ENCODE measurements at places on chromosomes 5 and 9. TPM values are rescaled to one million over a fixed set of nuclear protein-coding genes. Genes with fewer than 3 reads are reported as not detected.

DNA sequence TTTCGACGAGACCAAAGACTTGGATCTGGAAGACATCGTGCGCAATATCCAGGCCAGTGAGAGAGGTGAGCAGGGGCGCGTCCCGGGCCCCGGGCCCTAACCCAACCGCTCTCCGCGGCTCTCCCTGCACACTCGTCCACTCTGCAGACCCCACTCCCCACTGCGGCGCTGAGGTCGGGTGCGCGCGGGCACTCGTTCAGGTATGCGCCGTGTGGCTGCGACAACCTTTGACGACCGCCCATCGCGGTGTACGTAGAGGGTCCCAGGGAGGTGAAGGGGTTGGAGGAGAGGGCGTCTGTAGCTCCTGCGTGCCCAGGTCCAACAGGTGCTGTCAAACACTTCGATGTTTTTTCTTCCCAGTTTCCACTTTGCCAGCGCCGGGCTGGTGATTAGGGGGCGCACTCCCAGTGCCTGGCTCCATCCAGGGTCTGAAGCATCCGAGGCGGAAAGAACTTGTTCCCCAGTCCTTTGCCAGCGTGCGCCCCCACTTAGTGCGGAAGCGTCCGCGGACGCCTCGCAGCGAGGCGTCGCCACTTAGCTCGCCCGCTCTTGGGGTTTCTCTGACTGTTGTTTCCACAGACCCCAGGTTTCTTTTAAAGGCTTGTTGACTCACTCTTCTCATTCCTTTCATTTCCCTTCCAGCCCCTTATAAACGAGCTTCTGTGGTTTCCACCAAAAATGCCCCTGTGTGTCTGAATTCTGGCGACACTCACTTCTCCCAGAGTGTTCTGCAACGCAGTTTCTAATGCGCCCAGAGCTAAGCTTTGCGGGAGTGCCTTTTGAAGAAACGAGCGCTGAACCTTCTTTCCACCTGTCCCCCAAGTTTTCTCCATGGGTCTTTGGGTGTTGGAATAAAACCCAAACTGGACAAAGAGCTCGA is 1.6 kb downstream of the NPR3 start:
- DNase-seq = no peak

Gene C5orf34
- total RNA-seq = 1.7 TPM

DNA sequence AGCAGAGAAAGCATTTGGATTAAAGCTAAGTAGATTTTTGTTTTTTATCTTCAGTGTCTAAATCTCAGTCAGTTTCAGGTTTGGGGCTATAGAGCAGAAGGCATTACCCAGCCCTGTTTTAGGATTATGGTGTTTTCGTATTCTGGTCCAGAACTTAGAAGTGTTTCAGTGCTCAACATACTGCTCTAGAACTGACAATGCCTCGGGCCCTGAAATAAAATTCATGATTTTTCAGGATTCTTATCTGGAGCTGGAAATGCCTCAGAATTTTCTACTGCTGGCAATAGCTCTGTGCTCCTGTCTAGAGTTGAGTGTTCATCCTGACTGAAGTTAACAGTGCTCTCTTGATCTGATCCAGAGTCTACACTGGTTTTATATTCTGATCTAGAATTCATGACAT is 163.9 kb downstream of the PAPPA start:
- DNase-seq = no peak

DNA sequence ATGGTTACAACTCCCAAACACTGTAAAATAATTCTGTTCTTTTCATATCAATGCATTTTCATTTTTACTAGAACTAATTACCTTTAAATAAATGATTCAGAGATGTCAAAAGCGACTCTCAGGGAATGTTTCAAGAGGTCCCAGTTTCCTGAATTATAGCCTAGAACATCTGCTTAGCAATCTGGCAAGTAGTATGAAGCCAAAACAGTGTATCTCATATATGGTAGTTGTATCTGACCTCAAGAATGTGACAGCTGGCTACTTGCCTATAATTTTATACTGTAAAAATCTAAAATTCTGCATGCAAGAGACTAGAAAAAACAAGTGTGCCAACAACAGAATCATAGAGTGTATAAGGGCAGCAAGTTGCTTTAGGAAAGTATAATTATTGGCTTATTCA is 187.7 kb upstream of the POU5F2 start:
- no peak for DNase-seq

- DNase-seq = peak; percentile 40
These were observed 47.1 kb upstream of the SH3GL2 start for GRCh38 chr9:17531642-17532254.

Gene CARD9
- total RNA-seq = 1.5 TPM

GRCh38 chr5:81638471-81638870 is 112.4 kb downstream of the SSBP2 start:
- DNase-seq = no peak

DNA sequence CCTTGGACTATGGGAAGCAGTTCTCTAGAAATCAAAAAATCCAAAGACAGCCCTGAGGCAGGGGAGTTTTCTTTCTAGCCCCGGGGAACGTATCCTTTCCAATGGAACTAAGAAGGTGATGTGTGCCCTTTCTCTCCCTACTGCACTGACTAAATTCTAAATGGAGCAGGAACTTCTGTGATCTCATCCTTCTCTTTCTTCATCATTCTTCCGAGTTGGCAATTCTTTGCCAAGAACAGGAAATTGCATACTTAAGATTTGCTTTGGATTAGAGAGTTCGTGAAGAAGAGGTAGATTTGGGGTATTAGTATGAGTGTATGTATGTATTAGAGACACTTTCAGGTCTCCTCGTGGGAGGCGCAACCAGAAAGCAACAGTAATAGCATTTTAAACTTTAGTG is 178.0 kb upstream of the PIK3R1 start:
- DNase-seq = no peak

Gene SEMA5A
- 13.7 TPM for total RNA-seq

DNA sequence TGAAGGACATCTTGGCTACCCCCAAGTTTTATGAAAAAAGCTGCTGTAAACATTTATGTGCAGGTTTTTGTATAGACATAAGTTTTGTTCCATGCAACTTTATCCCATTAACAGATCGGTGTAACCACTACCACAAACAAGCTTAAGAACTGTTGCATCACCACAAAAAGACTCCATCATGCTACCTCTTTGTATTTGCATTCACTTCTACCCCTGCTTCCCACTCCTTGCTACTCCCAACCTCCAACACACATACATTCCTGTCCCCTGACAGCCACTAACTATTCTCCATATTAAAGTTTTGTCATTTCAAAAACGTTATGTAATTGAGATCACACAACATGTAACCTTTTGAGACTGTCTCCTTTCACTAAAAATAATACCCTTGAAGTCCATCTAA is 57.8 kb upstream of the LHFPL2 start:
- DNase-seq = no peak

DNA sequence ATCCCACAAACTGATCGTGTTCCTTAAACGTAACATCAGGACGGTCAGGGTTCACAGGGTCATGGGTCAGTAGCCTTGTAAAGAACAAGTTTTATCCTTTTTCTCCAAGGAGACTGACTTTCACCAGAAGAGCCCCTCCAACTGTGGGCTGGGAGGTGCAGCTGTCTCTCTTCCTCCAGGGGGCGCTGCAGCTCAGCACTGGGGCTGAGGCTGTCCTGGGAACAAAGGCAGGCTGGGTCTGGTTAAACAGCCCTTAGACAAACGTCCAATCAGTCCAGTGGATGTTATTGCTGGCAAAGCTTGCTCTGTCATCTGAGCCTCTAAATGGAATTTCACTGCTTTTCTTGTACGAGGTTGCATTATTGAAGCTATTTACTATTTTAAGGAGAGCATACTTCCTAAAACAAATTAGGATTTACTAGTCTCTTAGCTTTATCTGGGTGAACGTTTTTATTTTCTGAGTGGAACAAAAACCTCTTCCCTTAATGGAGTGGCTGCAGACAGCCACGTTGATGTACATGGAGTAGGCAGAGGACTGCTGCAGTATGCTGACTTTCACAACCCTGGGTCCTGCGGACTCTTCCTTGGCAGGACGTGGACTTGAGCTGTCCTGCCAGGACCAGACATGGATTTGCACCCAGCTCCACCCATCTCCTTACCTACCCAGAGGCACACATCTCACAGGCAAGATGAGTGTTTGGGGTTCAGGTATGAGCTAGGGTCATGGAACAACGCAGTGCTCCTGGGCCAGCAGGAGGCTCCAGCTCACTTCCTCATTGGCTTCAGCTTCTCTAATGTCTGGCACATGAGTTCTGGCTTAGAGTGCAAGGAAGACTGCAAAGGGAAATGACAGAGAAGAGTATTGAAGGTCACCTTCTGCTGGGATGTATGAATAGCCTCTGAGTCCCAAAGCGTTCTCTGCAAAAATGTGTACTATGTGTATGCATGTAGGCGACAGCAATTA is 7.8 kb downstream of the EXOSC2 start:
- peak; percentile 58 for DNase-seq

GRCh38 chr9:88694625-88695024 is 159.6 kb downstream of the NXNL2 start:
- no peak for DNase-seq

Gene GMCL2
- not detected for total RNA-seq

DNA sequence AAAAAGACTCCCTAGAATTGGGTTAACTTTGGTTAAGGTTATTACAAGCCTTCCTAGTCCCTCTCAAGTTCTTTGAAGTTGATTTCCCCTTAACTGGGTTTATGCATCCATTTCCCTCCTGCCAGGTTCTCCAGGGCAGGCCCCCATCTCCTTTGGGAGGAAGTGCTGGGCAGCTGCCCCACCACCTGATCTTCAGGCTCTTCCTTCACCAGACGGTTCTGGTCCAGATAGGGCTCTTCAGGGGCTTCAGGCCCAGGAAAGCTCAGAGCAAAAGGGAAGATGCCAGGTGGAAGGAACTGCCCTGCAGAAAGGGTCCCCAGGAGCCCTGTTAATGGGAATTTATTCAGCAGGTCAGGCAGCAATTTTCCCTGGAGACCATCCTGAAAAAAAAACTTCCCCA is 2.1 kb downstream of the SMIM32 start:
- no peak for DNase-seq

GRCh38 chr9:18608371-18608770 is 134.4 kb downstream of the ADAMTSL1 start:
- no peak for DNase-seq

DNA sequence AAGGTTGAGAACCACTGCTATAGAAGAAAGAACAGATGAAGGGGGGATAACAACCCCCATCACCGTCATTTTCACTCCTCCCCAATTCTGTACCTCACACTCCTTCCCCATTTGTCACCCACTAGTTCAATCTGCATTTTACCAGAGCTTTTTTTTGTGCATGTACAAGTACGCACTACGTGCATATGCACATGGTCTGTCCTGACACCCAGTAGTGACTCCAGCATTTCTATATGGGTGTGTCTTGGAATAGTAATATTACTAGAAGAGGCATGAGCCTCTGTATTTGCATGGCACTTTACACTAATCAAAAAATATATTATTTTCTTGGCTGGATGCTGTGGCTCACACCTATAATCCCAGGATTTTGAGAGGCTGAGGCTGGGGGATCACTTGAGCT is 38.7 kb downstream of the NIM1K start:
- DNase-seq = no peak

GRCh38 chr9:7549249-7549648 is 250.3 kb downstream of the DMAC1 start:
- no peak for DNase-seq

DNA sequence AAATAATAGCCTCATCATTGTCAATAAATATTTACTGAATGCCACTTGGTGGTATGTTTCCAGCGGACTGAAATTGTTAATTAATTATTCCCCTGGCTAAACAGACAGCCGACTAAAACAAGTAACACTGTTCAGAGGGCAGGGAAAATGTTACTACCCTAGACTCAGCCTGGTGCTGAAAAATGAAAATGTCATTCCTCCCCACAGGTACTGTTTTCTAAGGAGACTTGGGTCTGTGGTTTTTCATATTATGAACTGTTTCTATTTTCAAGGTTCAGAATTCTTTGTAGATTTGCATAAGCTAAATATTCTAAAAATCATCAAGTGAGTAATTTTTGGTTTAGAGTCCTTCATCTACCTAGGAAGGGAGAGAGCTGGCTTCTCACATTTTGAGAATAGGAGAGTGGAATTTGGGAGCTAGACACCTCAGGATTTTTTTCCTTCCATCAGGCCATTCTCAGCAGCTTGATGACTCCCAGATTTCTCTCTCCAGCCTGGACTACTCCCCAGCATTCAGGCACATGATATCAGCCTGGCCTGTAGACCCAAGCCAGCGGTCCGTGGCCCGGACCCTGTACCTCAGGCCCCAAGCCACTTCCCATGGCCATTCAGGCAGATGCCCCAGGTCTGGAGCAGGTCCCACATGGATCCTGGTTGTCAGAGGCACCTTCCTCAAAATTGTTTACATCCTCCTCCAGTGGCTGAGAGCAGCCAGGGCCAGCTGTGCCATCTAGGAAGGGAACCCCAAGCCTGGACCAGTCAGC is 24.4 kb downstream of the BHMT start:
- no peak for DNase-seq

- no peak for DNase-seq
These were observed 36.7 kb downstream of the ANKH start for GRCh38 chr5:14834584-14835550.

Gene PLPPR1
- total RNA-seq = not detected

- DNase-seq = no peak
These were observed 73.5 kb downstream of the KIF4B start for GRCh38 chr5:155087036-155087435.

GRCh38 chr9:133973791-133974630 is 18.1 kb downstream of the VAV2 start:
- DNase-seq = no peak

DNA sequence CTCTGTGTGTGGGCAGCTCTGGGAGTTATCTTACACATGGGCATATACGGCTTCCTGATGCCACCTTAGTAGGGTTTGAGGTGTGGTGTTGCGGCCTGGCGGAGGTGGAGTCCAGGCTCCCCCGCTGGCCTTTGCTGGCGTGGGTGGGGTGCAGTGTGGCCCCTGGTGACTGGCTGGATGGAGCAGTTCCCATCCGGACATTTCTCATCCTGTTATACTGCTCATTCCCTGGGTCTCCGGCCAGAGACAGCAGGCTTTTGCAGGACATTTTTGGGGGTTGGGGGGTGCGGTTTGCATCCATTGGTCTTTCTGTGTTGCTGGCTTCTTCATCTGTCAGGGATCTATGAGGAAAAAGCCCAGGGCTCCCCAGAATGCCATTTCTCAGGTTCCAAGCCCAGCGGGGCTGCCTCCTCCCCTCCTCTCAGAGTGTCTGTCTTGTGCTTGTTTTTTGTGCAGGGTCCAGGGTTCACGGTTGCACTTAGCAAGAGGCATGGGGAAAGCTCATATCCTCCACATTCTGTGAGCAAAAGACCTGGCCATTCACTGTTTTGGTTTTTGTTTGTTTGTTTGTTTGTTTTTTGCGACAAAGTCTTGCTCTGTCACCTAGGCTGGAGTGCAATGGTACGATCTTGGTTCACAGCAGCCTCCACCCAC is 22.3 kb downstream of the NDUFS6 start:
- no peak for DNase-seq

Gene DIRAS2
- total RNA-seq = 3.6 TPM
